NCI-H526 treated with DMSO at 0.1 percent for 48 hours (cell line): ENCODE measurements at places on chromosomes 4 and X.

DNA sequence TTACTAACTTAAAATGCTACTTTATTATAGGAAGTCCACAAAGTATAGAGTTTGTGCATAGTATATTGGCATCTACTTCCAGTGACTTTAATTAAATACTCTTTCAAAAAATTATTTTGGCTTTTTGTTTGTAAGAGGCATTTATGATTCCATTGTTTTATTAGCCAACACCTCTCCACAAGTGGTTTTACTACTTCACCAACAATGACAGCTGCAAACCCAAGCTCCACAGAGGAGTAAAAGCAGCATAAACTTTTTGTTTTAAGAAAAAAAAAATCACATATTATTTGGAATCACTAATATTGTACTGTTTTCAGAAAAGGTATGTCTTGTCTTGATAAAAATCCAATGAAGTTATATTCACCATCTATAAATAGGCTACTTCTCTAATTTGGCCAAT lies 88.5 kb downstream of the FIP1L1 start:
- no peak for DNase-seq

DNA sequence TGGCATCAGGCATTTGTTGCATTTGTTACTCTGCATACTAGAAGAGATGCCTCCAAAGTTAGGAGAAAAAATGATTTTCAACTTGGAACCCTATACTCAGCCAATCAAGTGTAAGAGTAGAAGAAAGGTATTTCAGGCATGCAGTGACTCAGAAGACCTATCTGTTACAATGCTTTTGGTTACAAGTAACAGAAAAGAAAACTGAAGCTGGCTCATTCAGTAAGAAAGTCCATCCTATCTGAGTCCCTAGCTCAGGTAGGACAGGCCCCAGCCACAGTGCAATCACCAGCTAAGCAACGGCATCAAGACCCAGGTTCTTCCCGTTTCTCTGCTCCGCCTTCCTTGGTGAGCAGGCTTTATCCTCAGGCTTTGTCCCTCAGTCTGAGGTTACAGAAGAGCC lies 23.3 kb downstream of the MECP2 start:
- no peak for DNase-seq

DNA sequence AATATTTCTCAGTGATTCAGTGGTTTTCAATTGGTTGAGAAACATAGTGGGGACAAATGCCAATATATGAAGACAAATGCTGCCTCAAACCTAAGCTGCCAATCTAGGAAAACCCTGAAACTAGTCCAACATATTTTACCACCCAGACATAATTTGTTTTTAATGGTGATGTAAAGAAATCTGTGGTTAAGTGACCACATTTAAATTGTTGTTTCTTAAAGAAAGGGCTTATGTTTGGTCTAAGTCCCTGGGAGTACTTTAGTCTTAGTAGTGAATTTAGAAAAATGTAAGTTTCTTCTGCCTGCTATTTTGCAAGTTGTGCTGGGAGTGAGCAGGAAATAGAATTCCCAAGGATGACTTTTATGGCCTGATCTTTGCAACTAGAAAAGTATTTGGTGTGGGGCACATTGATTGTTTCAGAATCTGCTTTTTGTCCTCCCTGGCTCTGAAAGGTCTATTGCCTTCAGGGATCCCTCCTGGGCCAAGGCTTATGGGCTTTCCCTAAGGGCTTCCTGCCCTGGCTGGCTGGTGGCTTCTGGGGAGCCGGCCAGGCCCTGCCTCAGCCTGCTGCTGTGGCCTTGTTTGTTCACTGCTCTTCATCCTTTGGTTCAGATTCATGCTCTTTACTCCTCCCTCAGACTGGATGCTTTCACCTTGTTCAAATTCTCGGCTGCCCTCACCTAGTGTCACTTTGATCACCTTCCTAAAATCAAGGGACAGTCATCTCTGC lies 169.8 kb upstream of the JADE1 start:
- no peak for DNase-seq

GRCh38 chrX:155757046-155757759 lies 123.9 kb upstream of the VAMP7 start:
- DNase-seq, result no peak

GRCh38 chrX:40120838-40121580 lies 23.3 kb upstream of the BCOR start:
- no peak for DNase-seq
